ENCODE measurements at places on chromosomes 5 and 9. TPM values are rescaled to one million over a fixed set of nuclear protein-coding genes. Genes with fewer than 3 reads are reported as not detected.

DNA sequence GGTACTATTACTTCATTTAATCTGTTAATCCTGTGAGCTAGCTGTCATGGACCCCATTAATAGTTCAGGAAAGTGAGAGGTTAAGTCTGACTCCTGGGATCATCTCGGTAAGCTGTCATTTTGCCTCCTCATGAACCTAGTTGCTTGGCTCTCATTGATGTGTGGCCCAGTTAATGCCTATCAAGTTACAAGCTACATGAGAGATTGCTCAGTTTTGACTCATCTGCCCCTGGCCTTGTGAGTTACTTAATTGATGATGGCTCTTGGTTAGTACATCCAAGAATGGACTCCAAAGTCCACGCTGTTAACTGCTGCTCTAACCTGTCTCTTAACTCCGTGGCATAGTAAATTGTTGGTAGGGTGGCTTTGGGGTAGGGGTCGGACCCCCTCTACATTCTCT, 23.9 kb downstream of the LARP1 start:
- no peaks in the 10 kb centered on the region for H3K36me3 ChIP-seq
- H3K27me3 ChIP-seq: no peaks in the 10 kb centered on the region
- H3K27ac ChIP-seq: no peak overlapping the region
- H3K4me1 ChIP-seq: peaks cover 90% of the 10 kb centered on the region

DNA sequence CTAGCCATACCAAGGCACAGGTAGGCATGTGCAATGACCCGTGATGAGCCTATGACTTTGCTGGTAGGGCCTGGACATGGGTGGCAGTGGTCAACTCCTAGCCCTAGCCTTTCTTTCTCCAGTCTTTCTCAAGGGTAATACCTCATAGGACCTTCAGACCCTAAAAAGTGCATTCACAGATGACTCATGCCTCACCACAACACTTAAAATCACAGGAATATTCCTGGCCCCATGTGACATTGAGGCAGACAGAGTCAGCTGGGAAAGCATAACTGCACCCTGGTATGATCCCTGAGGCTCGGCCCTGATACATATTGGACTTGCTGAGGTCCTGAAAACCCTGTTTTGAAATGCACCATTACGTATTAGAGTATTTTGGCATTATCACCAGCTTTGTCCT, 449.5 kb downstream of the HINT1 start:
- no peak overlapping the region for H3K4me3 ChIP-seq
- H3K27me3 ChIP-seq: no peaks in the 10 kb centered on the region
- H3K36me3 ChIP-seq: no peaks in the 10 kb centered on the region
- H3K27ac ChIP-seq: no peak overlapping the region

MUSK gene
- 7.3 TPM for total RNA-seq

SLC4A9 gene
- total RNA-seq: not detected

Measured in esophagus muscularis mucosa (tissue), 4 donors.